ENCODE measurements at places on chromosomes 11 and 22.

- no peak for DNase-seq
These were observed 99.8 kb upstream of the TP53AIP1 start for GRCh38 chr11:129042503-129042902.

- DNase-seq: no peak
These were observed 3.6 kb downstream of the RTN4RL2 start for GRCh38 chr11:57463671-57464538.

GRCh38 chr11:85934596-85935169, 79.5 kb downstream of the CCDC83 start:
- DNase-seq: no peak

DNA sequence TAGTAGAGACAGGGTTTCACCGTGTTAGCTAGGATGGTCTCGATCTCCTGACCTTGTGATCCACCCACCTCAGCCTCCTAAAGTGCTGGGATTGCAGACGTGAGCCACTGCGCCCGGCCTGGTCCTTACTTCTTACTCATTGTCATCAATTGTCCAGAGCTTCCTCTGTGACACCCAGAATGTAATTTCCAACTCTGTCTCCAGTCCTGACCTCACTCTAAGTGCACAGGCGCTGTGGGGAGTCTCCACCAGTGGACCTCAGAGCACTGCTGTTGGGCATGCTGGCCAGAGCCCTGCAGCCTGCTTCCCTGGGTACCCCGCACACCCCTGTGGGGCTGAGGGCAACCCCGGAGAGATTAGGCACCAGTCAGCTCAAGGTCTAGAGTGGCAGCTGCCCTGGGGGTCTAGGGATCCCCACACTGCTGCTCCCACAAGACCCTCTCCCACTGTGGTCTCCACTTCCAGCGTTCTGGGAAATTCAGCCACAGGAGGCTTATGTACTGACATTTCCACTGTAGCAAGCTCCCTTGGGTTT, 1140.3 kb downstream of the TBC1D22A start:
- DNase-seq: no peak

GRCh38 chr11:126676536-126676935, 321.1 kb downstream of the ST3GAL4 start:
- DNase-seq: no peak

DNA sequence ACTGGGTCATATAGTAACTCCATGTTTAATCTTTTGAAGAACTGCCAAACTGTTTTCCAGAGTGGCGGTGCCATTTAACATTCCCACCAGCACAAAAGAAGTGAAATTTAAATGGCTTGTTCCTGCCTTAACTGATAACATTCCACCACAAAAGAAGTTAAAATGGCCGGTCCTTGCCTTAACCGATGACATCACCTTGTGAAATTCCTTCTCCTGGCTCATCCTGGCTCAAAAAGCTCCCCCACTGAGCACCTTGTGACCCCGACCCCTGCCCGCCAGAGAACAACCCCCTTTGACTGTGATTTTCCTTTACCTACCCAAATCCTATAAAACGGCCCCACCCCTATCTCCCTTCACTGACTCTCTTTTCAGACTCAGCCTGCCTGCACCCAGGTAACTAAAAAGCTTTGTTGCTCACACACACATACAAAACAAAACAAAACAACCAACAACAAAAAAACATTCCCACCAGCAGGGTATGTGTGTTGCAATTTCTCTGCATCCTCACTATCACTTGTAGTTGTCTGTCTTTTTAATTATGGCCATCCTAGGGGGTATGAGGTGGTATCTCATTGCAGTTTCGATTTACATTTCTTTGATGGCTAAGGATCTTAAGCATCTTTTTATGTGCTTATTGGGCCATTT, 109.0 kb downstream of the FAR1 start:
- no peak for DNase-seq

GRCh38 chr11:128693416-128693712, 508 bp upstream of the FLI1 start:
- peak; percentile 57 for DNase-seq

DNA sequence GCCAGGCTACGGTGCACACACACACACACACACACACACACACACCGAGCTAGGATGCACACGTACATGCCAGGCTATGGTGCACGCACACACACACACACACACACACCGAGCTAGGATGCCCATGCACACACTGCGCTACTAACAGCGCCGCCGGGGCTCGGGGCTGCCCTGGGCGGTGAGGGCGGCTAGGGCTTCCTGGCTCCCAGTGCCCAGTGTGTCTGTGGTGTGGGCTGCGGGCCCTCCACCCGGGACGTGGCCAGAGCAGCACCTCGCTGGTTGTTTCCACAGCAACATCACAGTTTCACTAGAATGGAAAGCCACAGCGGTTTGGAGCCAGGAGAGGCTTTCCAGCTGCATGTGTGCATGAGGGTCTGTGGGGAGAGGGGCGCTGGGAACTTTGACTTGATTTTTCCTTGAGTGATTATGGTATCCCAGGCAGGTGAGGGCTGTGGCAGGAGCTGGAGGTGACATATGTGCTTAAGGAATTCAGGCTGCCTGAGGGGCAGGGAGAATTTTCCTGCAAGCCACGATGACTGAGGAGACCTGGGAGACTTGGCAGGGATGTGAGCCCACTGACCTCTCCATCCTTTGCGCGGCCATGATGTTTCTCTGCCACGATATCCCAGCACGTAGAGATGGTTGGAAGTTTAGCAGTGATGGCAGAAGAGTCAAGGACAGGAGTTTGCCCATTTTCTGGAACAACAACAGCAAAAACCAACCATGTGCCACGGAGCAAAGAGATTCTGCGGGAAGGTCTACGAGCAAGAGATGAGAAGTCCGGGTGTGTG, 195.9 kb downstream of the SNX19 start:
- peak; percentile 64 for DNase-seq

DNA sequence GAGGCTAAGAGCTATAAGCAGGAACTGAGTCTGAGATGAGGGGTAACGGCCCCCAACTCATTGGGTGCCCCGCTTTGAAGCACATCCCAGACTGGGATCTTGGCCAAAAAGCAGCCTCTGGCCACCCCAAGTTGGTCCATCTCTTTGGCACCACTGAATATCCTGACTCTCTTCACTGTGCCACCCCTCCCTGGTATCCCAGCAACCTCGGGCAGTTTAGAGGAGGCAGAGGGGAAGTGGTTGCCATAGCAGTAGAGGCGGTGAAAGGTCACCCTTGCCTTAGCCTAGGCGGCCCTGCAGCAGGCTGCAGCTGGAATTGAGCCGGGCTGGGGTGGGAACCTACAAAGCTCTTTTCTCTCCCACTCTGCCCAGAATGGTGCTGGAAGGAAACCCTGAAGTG, 1.1 kb downstream of the PELI3 start:
- DNase-seq: no peak

DNA sequence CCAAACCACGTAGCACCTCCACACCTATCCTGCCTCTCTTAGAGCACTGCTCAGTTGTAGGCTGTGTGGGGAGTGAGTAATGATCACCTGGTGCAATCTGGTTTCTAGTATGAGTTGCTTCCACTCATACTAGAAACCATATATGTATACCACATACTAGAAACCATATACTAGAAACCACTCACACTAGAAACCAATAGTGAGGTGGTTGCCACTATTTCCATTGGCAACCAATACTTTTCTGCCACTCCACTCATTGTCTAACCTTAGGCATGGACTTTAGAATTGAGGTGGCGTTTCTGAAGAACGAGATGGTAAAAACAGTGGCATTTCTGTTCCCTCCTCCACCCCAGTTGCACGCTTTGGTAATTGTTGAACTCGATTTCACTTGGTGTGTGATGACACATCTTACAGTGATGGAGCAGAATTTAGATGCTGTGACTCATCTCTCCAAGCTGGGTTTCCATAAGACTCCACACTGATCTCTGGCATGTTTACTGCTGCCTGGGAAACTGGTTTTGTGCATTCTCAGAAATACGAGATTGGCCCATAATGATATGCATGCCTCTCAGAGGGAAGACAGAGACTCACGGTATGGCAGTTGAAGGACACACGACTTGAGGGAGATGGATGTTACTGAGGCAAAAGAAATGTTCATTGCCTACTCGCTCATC, 82.9 kb downstream of the KIRREL3 start:
- peak; percentile 97 for DNase-seq

- DNase-seq: no peak
These were observed 43.5 kb downstream of the TPCN2 start for GRCh38 chr11:69092263-69092662.

- peak; percentile 38 for DNase-seq
These were observed 38.3 kb upstream of the CEP295 start for GRCh38 chr11:93623179-93623578.

- peak; percentile 48 for DNase-seq
These were observed 16.5 kb upstream of the PRR5 start for GRCh38 chr22:44685384-44686056.

- no peak for DNase-seq
These were observed 72.1 kb upstream of the TENM4 start for GRCh38 chr11:79512706-79513469.

GRCh38 chr11:75406338-75406777, 7.0 kb downstream of the RPS3 start:
- DNase-seq: no peak

- no peak for DNase-seq
These were observed 261.9 kb downstream of the CTTN start for GRCh38 chr11:70660059-70660888.

- DNase-seq: no peak
These were observed 4.7 kb upstream of the TMPRSS13 start for GRCh38 chr11:117933930-117934329.

GRCh38 chr11:34273099-34273498, 84.7 kb downstream of the ABTB2 start:
- DNase-seq: no peak

- DNase-seq: peak; percentile 86
These were observed 8.3 kb upstream of the PIM3 start for GRCh38 chr22:49951986-49952896.

- no peak for DNase-seq
These were observed 290.0 kb upstream of the CHORDC1 start for GRCh38 chr11:90512846-90513245.

DNA sequence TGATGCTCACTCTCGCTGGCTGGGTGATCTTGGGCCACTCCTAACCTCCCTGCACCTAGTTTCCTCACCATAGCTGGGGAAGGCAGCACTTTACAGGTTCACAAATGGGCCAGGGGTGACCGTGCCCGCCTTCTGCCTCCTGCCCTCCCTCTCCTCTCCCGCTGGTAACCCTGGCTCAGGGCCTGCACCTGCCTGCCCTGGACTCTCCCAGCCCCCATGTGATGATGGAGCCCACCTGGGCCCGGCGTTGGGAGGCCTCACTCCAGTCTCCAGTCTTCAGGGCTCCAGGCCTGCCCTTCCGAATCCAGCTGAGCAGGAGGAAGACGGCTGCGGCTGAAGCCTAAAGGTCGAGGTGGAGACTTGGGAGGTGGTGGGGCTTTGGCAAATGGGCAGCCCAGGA, 152.9 kb downstream of the CACNA1I start:
- DNase-seq: no peak

DNA sequence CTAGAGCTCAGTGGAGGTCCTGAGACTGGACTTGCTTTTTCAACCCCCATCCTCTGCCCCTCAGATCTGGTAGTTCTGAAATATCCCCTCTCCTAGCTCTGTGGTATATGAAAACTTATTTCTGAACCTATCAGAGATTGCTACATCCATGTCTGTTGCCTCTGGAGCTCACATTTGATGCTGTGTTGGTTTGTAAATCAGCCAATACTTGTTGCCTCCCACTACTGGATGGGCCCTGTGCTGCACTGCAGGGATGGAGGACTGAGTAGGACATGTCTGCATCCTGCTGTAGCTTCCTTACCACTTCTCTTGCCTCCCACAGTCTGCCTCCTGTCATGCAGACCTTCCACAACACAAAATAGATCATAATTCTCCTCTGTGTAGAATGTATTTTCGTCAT, 5.2 kb downstream of the OLFML1 start:
- no peak for DNase-seq

DNA sequence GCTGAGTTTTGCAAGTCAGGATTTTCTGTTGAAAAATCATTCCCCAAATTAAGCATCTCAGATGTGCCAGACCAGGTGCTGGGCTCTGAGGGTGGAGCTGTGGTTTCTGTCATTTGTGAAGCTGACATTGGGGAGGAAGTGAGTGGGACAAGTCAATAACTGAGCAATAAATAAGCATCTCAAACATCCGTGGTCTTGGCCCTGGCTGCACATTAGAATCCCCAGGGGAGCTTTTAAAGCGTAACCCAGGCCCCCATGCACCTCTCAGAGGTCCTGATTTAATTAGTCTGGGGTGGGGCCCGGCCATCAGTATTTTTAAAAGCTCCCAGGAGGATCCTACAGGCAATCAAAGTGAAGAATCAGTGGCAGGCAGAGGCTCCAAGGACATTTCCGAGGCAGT, 420.0 kb downstream of the MN1 start:
- no peak for DNase-seq

DNA sequence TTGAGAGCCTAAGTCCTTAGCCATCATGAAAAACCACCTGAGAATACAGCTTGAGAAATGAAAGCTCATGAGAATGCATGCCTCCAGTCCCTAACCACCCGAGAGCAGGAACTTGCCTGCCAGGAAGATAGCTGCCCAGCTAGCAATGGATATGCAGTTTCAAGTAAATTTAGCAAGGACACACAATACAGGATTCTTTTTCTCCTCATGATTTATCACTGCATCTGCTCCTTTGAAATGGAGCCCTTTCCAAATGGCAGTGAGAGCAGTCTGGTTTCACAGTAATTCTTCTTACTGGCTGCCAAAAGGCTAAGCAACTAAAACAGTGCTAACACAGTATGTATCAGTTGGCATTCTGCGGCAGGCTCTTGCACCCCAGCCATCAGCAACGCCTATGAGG, 109.9 kb downstream of the MICAL3 start:
- DNase-seq: no peak

- DNase-seq: no peak
These were observed 94.9 kb downstream of the APOL5 start for GRCh38 chr22:35812600-35812999.

- peak; percentile 49 for DNase-seq
These were observed 892.3 kb downstream of the OPCML start for GRCh38 chr11:132639986-132640385.

GRCh38 chr11:63240098-63240497, 3.3 kb downstream of the SLC22A25 start:
- no peak for DNase-seq

DNA sequence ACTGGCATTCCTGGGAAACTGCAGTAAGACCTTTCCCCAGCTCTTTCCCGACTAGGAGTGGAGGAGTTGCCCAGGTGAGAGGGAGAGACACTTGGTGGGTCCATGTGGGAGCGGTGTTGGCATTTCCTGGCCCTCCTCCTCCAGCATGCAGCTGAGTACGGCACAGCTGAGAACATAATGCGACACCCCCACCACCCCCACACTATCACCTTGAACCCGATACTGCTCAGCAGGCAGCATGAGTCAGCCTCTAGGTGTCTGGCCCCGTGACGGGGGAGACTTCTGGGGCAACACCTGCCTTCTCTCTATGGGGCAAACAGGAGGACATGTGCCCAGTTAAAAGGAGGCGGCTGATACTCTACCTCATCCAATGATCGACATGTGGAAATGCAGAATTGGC, 64.4 kb downstream of the PKNOX2 start:
- DNase-seq: no peak

DNA sequence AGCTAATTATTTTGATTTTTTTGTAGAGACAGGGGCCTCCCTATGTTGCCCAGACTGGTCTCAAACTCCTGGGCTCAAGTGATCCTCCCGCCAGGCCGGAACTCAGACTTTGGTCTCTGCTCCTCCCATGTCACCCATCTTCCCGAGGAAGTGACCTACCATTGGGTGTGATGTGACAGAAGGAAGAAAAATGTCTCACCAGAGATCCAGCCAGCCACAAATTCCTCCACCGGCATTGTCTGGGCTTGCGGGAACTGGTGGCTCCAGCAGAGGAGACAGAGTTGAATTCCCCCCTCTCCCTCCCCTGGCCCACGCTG, 772 bp downstream of the SLC25A45 start:
- peak; percentile 85 for DNase-seq
